A549 treated with Mapracorat at 1 μM for 4 hours (cell line): ENCODE measurements at places on chromosomes 3 and 15. TPM values are rescaled to one million over a fixed set of nuclear protein-coding genes. Genes with fewer than 3 reads are reported as not detected.

Gene CEMIP
- 0.82 to 2.0 TPM (median 1.2 TPM) in 5 replicates for total RNA-seq

Gene TMEM89
- not detected in 5 replicates for total RNA-seq

Gene TIGIT
- total RNA-seq: not detected in 5 replicates

Gene TICRR
- 10.9 to 13.5 TPM (median 12.0 TPM) in 5 replicates for total RNA-seq

Gene CLK3
- total RNA-seq: 26.5 to 45.1 TPM (median 34.8 TPM) in 5 replicates

Gene CCR8
- total RNA-seq: not detected in 5 replicates

Gene NMB
- total RNA-seq: 14.6 to 26.0 TPM (median 22.8 TPM) in 5 replicates

Gene IL17RB
- 0.75 to 1.2 TPM (median 0.86 TPM) in 5 replicates for total RNA-seq

Gene TMF1
- 10.8 to 17.6 TPM (median 14.8 TPM) in 5 replicates for total RNA-seq

Gene NRROS
- not detected in 5 replicates for total RNA-seq

Gene POLQ
- 5.7 to 7.2 TPM (median 6.4 TPM) in 5 replicates for total RNA-seq

Gene SST
- total RNA-seq: not detected in 5 replicates

Gene FAH
- 31.5 to 35.4 TPM (median 33.1 TPM) in 5 replicates for total RNA-seq

Gene SNRPA1
- 104 to 131 TPM (median 112 TPM) in 5 replicates for total RNA-seq

Gene ACKR2
- 0.09 to 0.22 TPM in 2 of 5 replicates, not detected in the others for total RNA-seq

Gene ZNF502
- total RNA-seq: 1.6 to 2.3 TPM (median 1.6 TPM) in 5 replicates

Gene CLRN1
- not detected in 5 replicates for total RNA-seq
